ENCODE measurements at places on chromosomes 13 and 19.

DNA sequence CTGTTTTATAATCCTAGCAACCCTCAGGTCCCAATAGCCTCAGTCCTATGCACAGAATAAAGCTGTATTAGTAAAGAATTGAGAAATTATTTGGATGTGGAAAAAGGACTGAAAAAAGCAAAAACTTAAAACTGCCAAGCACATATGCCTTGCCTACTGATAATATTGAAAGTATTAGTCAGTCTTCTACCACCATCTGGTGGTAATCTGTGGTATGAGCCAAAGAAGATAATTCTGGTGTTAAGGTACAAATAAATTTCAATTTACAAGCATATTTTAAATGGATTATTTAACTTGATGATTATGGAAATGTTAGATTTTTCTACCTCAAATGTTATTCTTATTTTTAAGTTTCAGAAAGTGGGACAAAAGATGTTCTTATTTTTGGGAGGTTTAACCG is 460.3 kb upstream of the KLHL1 start:
- no peak for DNase-seq

- DNase-seq = no peak
Measured at GRCh38 chr13:51687947-51688714, 103.9 kb downstream of the WDFY2 start.

DNA sequence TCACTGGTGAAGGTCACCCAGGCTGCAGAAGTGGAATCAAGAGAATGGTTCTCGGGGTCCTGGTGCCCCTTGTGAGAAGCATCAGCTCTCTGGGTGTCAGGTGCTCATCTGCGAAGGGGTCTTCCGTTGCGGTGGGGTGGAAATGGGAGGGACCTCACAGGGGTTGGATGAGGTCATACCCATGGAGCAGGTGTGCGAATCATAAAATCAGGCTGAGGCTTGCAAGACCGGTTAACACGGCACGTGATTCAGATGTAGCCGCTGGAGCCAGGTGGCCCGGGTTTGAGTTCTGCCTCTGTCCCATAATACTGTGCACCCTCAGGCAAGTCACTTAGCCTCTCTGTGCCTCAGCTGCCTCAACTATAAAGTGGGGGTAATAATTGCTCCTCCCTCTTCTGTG is 3.9 kb upstream of the KLK15 start:
- DNase-seq = no peak

DNA sequence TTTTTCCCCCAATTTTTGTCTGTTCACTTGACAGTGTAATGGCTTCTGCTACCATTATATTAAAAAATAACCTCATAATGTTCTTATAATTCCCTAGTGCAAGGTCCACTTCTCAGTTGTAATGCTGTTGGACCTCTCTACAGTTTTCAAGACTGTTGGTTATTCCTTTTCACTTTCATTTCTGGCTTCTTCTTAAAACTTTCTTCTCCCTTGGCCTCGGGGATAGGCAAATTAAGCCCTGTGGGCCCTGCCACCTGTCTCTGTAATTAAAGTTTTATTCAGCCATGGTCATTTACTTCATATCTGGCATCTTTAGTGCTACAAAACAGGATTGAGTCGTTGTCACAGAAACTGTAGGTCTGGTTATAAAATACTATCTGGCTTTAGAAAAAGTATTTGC is 313.5 kb downstream of the KLF12 start:
- DNase-seq = no peak

GRCh38 chr13:32048816-32049215 is 17.2 kb downstream of the FRY start:
- DNase-seq = no peak

GRCh38 chr19:13731147-13731964 is 33.0 kb upstream of the MRI1 start:
- peak; percentile 88 for DNase-seq

- no peak for DNase-seq
Measured at GRCh38 chr19:28117143-28117542, 1095.8 kb downstream of the UQCRFS1 start.

DNA sequence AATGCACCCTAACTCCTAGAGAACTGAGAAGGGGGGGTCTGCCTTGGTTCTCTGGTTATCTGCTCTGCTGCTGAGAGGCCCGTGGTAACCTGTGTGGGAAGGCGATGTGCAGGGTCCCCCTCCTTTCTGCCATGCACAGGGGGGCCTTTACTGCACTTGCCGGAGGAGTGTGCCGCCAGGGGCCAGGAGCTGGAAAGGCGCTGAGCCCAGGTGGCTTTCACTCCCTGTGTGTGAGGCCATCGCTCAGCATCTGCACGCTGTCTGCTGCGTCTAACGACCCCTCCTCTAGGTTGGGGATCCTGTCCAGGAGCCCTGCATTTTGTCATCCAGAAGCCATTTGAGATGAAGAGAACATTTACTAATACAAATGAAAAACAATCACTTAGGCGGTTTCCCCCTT is 37.0 kb upstream of the TEX29 start:
- DNase-seq = no peak

- DNase-seq = no peak
Measured at GRCh38 chr13:46586751-46587514, 34.0 kb downstream of the LRCH1 start.

- DNase-seq = no peak
Measured at GRCh38 chr13:26485786-26486185, 71.7 kb upstream of the WASF3 start.

DNA sequence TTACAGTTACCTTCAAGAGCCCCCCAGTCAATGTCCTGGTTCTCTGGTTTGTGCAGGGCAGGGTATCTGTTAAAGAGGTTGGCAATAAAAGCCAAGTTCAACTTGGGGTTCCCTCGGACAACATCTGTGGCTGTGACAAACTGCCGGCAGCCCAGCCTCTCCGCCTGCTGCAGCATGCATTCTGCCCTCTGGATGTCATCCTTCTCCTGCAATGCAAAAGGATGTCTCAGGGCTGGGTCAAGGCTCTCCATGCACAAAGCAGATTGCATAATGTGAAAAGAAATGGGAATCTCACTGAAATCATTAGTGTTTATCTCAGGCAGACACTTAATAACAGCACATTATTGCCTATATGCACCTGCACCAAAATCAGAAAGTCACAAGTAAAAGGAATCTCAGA is 35.1 kb downstream of the LCP1 start:
- DNase-seq = peak; percentile 40

GRCh38 chr13:30395192-30396158 is 26.8 kb upstream of the UBE2L5 start:
- peak; percentile 68 for DNase-seq

DNA sequence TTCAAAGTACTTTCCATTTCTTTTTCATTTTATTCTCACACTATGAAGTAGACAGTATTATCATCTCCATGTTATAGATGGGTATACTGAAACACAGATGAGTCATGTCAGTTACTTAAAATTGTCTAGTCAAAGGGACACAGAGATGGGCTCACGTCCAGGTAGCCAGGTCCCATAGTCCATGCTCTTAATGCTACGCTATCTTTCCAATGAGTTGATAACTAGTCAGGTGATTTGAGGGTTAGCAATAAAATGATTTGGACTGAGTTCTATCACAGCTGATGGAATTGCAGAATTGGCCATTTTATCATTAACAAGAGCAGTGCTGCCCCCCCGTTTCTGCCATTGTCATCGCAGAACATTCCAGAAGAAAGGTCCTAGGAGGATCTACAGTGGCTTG is 318.9 kb downstream of the DLEU7 start:
- DNase-seq = no peak

- no peak for DNase-seq
Measured at GRCh38 chr13:36329361-36329760, 16.8 kb downstream of the SPART start.

DNA sequence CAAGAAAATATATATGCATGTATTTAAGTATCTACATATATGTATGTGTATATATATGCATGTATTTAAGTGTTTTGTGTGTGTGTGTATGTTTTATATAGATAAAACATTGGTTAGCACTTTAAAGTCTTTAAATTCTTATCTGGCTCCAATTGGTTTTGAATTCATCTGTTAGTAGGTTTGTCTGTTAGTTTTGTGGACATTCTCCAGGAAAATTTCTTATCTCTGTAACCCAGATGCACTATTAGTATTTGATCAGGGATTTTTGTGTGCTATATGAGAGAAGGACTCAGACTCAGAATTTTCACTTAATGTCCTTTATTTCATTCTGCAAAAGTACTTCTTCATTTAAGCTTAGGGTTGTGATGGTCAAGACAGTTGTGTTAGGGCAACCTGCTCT is 103.1 kb downstream of the ITGBL1 start:
- DNase-seq = no peak

GRCh38 chr19:48290771-48291488 is 21.0 kb downstream of the ZNF114 start:
- DNase-seq = peak; percentile 76

DNA sequence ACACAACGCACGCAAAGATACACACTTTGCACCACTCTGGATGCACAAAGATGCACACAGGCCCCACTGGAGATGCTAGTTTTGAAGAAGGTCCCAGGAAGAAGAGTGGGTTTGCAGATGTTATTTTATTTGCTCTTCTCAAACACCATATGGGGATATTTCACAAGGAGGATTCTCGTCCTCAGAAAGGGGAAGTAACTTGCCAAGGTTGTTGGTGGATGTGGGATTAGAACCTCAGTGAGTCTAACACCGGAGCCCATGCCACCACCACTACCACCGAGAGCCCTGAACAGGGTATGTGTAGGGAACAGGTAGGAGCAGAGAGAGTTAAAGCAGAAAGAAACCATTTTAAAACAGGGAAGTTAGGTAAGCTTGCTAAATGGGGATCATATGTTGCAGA is 9.6 kb upstream of the CEACAM6 start:
- no peak for DNase-seq

GRCh38 chr13:85536706-85537105 is 262.5 kb downstream of the SLITRK6 start:
- DNase-seq = no peak

DNA sequence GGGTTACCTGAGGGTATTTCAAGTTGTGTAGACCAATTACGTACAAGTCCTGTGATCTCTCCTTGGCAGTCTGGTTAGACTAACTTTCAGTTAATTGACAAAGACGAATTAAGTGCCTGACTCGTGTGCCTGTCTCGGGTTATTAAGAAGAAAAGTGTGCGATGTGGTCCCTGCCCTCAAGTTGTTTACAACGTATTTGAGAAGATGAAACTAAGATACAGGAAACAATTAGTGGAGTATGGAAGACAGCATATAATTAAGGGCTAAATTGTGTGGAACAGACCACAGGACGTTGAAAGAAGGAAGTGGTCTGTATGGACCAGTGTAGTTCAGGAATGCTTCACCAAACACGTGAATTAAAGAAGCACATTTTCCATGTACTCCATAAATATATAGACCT is 49.2 kb downstream of the KLF5 start:
- no peak for DNase-seq

GRCh38 chr19:2049741-2050348 is 1.2 kb downstream of the MKNK2 start:
- DNase-seq = peak; percentile 89

DNA sequence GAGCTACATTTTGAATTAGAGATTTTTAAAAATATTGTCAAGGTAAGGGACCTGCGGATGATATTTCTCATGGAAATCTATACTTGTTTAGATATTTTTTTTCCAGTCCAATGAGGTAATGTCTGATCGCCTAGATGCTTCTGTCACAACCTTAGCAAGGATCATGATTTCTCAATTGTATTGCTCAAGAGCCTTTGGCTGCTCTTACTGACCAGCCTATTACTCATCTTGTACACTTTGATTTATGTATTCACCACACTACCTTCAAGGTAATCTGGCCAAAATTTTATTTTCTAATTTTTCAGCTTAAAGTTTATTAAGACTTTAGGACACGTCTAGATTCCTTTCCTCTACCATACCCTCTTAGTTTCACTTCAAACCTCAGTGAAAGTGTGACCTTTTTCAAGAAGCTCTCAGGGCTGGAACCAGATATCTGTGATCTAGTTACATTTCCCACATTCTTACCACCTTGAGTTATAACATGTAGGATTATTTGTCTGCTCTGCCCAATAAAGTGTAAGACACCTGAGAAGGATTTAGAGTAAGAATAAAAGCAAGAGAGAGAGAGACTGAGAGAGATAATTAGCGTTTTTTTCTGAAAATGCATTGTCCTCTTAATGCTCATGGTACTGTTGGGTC is 197.1 kb downstream of the ITGBL1 start:
- no peak for DNase-seq

DNA sequence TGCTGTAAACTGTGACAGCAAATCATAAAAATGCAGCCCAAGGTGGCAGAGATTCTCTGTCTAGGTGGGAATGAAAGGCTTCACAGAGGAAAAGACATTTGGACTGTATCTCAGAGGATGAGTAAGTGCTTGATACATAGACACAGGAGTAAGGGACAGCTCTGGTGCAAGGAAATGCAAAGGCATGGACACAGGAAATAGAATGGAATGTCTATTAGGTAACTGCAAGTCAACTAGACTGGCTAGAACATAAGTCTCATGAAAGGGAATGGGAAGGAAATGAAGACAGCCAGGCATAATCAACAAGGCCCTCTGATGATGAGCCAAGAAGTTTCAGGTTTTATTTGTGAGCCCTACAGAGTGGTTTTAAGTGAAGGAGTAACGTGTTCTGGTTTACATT is 321.7 kb downstream of the SUCLA2 start:
- DNase-seq = no peak

DNA sequence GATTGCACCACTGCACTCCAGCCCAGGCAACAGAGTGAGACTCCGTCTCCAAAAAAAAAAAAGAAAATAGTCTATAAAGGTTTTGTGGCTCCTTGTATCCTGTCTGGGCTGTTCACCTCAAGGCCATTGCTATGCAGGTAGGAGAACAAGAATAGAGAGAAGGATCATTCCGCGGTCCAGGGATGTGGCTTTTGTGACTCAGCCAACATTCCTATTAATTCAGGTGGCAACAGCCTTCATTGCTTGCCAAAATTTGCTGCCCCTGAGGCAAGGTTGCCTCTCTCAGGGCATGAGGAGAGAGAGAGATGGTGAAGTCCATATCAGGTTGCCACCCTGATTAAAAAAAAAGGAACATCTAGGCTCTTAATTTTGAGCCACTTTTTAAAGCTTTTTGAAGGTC is 8.0 kb downstream of the ZNF551 start:
- DNase-seq = no peak

DNA sequence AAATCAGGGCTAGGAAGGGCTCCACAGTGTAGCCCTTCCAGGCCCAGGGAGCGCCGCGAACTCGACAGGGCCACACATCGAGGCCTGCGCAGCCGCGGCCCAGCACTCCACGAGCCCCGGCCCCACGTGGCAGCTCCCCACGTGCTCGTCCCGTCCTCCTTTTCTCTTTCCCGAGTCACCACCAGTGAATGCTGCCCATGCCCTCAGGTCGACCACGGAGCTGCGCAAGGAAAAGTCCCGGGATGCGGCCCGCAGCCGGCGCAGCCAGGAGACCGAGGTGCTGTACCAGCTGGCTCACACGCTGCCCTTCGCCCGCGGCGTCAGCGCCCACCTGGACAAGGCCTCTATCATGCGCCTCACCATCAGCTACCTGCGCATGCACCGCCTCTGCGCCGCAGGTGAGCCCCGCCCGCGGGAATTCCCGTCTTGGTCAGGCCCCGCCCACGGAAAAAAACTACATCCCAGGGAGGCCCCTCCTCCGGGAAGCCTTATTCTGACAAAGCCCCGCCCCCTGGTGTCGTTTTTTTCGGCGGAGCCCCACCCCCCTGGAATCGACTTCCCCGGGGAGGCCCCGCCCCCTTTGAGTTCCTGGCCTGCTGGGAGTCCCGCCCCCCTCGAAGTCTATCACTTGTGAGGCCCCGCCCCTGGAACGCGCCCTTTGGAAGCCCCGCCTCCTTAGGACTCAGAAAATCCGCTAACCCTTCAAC is 7.0 kb downstream of the HIF3A start:
- DNase-seq = no peak
